ENCODE measurements at places on chromosomes 5 and 9. TPM values are rescaled to one million over a fixed set of nuclear protein-coding genes. Genes with fewer than 3 reads are reported as not detected.

The GLRA1 gene
- polyA plus RNA-seq: not detected

The WNT8A gene
- not detected for polyA plus RNA-seq

The TAF11L4 gene
- polyA plus RNA-seq: not detected

The FRMPD1 gene
- polyA plus RNA-seq: not detected

The CDKN2A gene
- polyA plus RNA-seq: 10.7 TPM

DNA sequence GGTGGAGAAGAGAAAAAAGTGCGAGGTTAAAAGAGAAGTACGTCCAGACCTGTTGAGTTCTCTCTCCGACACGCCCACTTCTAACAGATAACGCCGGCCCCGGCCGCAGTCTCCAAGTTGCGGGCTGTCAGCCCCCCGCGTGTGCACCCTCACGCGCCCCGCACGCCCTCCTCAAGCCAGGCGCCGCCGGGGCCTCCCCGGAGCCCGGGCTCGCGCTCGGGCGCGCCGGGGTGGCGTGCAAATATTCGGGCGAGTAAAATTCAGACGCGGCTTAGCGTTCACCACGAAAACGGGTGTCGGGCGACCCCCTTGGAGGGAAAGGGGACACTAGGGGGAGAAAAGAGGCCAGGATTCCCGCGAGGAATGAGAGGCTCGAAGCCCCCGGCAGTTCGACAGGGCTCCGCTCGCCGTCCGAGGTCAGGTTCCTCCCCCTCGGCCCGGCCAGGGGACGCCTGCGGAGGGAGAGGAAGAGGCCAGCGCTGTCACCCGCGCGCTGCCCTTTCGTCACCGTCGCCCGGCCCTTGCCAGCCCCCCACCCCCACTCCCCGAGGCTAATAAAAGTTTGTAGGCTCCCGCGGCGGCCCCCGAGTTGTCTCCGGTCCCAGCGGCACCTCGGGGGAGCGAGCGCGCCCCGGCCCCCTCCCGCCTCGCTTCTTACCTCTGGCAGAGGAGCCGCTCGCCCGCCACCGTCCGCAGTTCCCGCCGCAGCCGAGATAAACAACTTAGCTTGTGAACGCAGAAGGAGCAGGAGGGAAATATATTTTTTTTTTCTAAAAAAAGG is 743 bp downstream of the NR3C1 start:
- peak; percentile 41 for DNase-seq

DNA sequence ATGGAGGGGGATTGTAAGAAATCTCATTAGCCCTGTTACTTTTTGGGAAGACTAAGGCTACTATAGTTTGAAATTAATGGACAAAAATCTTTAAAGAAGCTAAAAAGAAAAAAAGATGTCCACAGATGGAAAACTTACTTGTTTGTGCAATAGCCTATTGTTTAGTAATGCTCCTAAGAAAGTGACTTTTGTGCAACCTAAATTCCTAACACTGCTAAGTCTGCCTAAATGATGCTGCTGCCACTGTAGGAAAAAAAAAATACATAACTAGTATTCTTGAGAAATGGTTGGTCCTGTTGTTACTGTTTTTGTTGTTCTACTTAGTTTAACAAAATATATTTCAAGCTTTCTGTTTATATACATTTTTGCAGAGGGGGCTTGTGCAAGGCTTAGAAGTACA is 108.2 kb upstream of the NR3C1 start:
- DNase-seq: no peak

DNA sequence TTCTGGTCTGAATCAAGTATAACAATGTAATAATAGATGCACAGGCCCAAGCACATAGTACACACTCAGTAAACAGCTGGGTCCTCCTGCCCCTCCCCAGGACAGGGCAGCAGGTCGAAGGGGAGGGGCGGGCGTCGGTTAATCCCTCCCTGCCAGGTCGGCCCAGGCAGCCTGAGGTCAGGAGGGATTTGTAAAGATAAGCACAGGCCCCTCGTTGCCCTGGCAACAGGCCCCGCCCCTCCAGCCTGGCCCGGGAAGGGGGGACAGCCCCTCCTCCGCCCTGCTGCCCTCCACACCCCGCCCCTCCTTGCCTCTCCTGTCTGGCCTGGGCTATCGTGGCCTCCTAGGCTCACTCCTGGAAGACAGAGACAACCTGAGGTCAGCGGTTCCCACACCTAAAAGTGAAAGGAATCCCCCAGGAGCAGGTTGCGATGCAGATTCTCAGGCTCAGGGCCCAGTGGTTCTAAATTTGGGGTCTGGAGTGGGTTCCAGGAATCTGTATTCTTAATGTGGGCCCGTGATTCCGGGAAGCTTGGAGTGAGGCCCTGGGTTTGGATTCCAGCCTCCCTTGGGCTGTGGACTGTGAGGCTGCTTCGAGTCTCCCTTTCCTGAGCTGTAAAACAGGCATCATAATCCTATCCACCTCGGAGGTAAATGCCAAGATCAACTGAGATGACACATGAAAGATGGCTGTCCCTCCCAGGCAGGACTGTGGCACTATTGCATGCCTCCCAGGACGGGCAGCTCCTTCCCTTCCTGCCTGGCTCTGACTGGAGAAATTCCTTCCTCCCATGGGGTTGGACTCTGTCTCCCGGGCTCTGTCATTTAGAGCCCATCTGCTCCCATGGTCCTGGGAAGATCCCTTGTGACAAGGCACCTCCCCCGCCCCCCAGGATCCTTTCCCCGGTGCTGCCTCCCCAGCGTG is 4.4 kb downstream of the CRB2 start:
- no peak for DNase-seq

DNA sequence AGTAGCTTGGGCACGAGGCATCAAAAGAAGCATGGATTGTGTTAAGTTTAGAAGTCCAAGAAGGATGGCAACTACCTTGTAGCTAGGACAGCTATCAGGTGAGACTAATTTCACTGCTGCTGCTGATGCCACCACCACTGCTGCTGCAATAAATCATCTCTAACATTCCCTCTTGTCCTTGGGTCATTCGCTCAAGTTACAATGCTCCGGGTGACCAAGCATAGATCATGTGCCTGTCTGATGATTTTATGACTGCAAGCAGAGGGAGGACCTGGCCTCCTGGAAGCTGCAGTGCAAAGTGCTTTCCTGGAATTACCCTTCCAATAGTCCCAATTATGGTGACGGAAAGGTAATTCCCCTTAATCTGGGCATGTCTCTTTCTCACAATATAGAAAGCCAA is 334.4 kb downstream of the PRELID2 start:
- no peak for DNase-seq

- DNase-seq: peak; percentile 21
Measured at GRCh38 chr5:21817668-21818369, 1035.3 kb downstream of the CDH12 start.

GRCh38 chr9:110298043-110298605 is 39.5 kb downstream of the TXNDC8 start:
- no peak for DNase-seq

GRCh38 chr9:73118898-73119554 is 32.6 kb upstream of the ANXA1 start:
- peak; percentile 74 for DNase-seq

DNA sequence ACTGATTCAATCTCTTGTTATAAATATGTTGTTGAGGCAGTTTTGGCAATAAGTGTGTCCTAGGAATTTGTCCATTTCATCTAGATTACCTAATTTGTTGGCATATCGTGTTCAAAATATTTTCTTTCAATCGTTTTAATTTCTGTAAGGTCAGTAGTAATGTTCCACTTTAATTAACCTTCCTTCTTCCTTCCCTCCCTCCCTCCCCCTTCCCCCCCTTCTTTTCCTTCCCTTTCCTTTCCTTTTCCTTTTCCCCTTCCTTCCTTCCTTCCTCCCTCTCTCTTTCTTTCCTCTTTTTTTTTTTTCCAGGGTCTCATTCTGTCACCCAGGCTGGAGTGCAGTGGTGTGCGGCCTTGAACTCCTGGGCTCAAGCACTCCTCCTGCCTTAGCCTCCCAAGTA is 27.1 kb downstream of the CD14 start:
- DNase-seq: no peak

DNA sequence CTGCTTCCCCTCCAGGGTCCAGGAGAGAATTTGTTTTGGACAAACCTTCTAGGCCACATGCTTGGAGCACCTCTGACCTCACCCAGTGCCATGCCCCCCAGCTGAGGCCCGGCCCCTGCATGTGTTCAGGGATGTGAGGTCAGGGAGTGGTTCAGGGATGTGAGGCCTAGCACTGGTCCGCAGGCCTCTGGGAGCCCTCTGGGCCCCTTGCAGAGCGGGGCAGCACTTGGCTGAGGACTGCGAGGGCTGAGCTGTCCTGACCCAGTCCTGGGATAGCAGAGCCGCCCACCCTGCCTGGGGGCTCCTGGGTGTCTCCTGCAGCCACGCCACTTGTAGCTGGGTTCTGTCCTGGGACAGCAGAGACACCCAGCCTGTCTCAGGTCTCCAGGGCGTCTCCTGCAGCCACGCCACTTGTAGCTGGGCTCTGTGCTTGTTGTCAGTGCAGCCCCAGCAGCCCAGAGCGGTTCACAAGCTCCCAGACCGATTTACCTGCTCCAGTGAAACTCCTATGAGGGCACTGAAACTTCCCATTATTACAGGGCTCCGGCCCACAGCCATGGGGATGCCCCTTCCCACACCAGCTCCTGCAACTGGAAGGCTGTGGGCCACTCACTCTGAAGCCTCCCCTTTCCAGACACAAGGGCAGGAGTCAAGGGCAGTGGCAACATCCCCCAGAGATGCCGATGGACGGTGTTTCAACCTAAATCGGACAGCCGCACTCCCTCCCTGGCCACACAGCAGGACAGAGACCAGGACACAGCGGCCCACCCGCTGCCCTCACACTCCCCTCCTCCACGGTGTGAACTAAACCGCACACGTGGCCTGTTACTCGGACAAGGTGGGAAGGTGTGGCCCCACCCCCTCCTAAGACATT is 5.4 kb upstream of the CEP72 start:
- DNase-seq: no peak

GRCh38 chr9:22036866-22037626 is 27.9 kb upstream of the CDKN2B start:
- no peak for DNase-seq

DNA sequence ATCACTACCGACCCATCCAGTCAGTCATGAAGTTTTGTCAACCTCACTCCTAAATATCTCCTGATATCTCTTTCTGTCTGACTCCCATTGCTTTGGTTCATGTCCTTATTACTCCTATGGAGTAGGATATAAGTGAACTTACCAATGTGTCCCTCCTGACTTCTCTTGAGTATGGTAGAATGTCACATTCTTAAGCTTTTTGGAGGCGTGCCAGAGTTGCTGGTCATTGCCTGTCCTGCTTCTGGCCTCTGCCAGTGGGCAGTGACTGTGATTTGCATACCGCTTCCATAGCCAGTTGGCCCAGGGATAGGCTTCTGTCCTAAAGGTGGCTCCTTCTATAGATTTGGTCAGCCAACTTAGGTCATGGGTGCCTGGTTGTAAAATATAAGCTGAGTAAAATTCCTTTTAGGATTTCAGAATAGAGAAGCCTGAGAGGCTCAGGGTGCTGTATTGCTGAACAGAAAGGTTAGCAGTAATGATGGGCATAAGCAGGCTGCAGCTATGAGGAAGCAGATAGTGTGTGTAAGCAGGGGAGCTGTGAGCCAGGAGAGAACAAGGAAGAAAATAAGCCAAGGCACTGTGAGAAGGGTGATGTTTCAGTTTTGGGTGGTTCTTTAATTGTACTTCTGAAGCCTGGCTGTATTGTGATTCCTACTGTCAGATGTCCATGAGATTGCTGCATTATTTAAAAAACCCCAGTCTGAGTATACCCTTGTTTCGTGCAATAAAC is 16.1 kb upstream of the MARCHF3 start:
- DNase-seq: no peak
